ENCODE measurements at places on chromosomes 1 and 21.

DNA sequence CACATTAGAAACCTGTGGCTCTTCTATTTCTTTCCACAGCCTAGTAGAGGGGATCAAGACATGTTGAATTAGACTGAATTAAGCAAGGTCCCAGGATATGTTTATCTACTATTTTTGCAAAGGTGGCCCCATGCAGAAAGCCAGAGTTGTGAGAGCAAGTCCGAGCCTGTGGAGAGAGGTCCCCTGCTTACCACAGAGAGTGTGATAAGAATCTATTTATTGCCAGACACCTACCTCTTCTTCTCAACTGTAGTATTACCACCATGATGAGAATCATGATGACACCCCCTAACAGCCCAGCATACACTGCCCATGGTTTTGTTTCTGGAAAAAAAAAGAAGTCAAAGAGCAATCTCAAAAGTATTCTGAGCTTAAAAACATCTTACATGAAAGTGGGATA is 23.0 kb downstream of the SLAMF1 start:
- no peak for DNase-seq

GRCh38 chr21:29640080-29640508 is 299.7 kb downstream of the GRIK1 start:
- DNase-seq: peak; percentile 70

DNA sequence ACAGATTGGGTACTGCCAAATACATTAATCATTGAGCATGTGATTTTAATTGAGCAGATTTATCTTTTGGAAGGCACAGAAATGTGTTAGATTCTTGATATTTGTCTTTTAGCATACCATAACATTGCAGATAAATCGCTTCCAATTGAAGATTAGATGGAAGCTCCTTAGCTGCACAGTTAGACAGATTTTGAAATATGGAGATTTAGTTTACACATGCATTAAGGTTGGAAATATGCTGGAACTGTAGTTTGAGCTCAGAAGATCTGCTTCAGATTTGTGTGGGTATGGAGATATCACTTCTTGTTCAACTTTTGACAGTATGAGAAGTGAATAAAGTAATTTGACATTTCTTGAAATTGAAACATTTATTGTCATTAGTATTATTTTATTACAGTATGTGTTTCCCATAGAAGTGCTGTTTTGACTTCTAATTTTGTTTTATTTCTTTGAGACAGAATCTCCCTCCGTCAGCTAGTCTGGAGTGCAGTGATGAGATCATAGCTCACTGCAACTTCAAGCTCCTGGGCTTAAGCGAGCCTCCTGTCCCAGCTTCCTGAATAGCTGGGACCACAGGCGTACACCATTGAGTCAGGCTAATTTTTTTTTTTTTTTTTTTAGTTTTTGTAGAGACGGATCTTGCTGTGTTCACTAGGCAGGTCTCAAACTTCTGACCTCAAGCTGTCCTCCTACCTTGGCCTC is 29.1 kb downstream of the THRAP3 start:
- no peak for DNase-seq

DNA sequence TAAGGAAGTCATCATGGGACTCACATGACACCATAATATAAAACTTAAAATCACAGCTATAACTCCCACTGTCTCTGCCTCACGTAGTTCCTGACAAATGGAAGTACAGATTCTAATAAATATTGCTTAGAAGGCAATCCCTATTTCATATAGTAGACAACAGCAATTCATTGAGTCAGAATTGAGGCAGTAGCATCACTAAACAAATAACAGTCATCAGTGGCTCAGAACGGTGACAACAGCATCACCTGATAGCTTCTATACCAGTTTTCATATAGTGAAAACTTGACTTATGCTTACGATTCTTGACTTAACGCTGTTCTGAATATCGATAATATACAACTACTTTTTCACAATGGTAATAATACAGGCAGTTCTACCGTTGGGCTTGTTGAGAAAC is 12.0 kb downstream of the TARBP1 start:
- no peak for DNase-seq

DNA sequence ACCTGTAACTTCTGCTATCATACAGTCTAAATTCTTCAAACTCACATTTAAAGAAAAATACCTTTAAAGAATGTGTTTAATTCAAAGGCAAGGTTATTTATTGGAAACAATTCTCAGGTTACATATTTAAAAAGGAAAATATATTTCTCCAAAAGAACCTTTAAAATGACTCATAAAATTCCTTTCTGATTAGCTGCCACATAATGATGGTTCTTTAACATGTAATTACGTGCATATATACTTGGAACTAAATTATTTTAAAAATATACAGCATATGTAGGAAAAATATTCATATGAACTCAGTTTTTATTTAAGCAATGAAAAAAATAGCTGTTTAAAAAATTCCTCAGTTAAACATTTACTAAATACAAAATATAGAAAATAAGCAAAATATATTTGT is 173.6 kb downstream of the COP1 start:
- DNase-seq: no peak

DNA sequence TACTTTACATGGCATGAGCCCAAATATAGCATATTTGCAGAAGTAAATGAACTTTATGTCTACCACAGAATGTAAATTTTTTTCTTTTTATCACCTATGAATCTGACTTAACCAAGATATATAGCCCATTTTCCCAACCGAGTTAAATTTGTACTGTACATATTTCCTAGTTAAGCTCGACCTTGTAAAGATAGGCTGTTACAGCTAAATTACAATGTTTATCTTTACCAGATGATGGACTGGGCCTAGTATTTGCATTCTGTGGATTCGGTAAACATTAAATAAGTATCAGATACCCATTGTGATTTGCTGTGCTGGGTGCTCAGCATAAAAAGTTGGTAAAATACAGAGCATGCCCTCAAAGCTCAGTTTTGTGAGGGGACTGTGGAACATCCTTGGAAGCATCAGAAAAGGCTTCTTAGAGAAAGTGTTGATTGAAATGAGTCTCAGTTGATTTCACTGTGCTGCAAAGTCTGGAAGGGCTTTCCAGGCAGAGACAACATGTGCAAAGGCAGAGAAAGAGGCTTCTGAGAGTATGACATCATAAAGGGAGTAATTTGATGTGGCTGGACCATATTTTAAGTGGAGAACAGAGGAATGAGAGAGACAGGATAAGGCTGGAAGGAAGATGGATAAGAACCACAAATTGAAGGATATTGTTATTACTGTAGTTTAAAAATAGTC is 27.4 kb downstream of the MORC3 start:
- DNase-seq: no peak

- peak; percentile 58 for DNase-seq
Observed at GRCh38 chr1:47436304-47436978, 1.4 kb upstream of the FOXD2 start.

DNA sequence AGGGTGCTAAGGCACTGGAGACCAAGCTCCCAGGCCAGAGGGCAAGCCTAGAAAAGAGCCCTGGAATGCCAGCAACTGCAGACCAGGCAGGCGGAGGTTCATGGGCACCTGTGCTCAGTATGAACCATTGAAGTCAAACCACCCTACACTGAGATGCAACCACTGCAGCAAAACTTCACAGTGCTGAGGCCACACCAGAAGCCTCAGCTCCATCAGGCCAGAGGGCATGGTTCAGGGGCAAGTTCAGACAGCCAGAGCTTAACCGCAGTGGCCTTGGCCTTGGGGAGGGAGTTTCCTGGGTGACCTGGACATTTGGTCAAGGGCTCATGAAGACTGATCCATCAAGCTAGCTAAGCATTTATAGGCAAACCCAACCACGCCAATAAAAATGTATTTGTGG is 7.1 kb downstream of the RCC2 start:
- DNase-seq: no peak

GRCh38 chr1:27523337-27524020 is 33.5 kb upstream of the WASF2 start:
- peak; percentile 46 for DNase-seq

DNA sequence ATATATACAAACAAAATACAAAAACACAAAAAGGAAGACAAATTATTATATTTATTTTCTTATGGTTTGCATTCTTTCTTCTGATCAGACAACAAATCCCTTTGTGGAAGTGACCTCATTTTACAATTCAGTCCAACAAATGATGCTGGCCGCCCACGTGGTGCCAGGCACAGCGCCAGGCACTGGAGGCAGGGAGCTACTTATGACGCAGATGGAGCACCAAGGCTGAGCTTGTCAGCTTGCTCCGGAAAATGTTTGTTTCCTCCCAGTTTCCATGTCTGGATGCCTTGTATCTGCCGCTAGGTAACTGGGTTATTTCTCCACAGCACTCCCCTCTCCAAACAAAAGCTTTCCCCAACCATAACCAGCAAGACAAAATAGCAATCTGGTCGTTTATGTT is 30.7 kb upstream of the CD34 start:
- DNase-seq: peak; percentile 88

GRCh38 chr1:206524739-206525364 is 17.5 kb downstream of the RASSF5 start:
- DNase-seq: no peak

DNA sequence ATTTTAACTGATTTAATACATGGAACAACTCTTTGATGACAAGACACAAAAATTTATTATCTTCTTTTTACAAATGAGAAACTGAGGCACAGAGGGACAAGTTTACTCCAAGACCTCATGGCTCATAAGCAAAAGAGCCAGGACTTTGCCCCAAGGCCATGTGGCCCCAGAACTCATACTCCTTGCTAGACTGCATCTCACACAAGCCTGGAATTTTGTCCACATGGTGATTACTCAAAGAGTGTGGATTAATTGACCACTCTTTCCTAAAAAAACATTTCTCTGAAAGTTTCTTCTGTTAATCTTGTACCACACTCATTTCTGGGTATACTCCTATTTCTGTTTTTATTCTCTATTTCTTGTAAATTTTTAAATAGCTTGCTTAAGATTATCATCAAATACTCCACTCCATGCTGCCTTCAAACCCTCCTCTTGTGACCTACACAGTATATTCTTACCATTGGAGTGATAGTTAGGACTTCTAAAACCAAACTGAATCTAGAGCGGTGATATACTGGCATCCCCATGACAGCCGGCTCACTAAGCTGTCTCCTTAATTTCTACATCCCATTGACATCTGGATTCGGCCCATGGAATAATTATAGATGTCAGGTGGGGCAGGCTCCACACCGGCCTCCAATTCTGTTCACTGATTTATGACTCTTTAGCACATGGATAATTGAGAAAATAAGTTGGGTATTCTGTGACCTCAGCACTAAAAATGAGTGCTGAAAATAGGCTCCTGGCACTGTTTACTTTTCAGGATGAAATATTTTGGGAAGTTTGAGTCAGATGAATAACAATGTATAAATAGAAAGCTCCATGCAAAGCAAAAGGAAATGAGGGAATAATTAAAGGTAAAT is 16.1 kb downstream of the RGS4 start:
- DNase-seq: no peak

DNA sequence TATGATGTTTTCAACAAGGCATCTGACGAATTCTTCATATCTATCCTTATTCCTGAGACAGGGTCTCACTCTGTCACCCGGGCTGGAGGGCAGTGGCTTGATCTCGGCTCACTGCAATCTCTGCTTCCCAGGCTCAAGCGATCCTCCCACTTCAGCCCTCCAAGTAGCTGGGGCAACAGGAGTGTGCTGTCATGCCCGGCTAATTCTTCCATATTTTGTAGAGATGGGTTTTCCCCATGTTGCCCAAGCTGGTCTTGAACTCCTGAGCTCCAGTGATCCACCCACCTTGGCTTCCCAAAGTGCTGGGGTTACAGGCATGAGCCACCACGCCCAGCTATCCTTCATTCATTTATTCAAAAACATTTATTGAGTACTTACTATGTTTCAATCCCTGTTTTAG is 8.0 kb downstream of the YY1AP1 start:
- DNase-seq: no peak

GRCh38 chr1:80363689-80364475 is 1357.4 kb upstream of the ADGRL4 start:
- no peak for DNase-seq

GRCh38 chr1:19505693-19506457 is 20.5 kb upstream of the CAPZB start:
- no peak for DNase-seq

DNA sequence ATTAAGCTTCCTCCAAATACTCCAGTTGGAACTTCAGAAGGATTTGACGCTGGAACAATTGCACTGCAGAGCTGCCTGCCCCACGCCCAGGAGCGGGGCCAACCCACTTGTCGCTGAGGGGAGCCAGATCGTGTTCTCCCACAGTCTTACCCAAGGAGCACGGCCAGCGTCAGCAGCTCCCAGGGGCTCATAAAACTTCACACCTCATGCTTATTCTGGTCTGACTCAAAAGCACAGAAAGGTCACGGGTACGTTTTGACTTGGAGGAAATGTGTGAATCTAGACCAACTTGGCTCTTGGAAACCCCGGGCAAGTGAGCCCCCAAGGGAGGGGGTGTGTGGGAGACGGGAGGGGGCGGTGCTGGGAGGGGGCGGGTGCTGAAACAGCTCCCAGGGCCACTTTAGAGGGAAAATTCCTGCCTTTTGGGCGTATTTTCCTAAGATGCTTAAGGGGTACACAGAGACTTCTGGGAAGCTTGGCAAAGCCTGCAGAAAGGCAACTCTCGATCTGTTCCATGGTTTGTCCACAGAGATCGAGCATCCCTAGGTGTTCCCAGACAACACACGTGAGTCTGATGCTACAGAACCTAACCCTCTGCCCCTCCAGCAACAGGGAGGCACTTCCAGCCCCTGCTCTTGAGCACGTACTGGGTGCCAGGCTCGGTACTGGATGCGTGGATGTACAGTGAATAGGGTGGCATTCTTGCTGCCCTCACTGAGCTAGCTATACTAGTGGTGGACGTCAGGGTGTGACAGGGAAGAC is 98.9 kb downstream of the DHRS3 start:
- no peak for DNase-seq

DNA sequence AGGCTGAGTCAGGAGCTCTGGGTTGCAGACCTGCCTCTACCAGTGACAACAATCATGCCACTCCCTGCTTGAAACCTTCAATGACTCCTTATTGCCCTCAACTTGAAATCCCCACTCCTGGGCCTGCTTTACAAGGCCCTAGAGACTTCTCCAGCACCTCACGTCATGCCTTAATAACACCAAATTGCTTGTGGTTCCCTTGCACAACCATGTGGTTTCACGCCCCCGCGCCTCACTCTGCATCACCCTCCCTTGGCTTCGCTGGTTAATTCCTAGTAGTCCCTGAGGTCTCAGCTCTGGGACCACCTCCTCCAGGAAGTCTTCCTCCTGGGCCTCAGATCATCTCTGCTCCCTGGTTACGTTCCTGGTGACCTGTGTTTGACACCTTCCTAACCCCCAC is 33.0 kb downstream of the EPHA2 start:
- DNase-seq: no peak

GRCh38 chr1:183306317-183307042 is 111.7 kb downstream of the NMNAT2 start:
- DNase-seq: no peak

GRCh38 chr1:218850367-218850766 is 323.3 kb upstream of the LYPLAL1 start:
- no peak for DNase-seq

GRCh38 chr1:200310824-200311223 is 99.0 kb downstream of the ZNF281 start:
- no peak for DNase-seq

DNA sequence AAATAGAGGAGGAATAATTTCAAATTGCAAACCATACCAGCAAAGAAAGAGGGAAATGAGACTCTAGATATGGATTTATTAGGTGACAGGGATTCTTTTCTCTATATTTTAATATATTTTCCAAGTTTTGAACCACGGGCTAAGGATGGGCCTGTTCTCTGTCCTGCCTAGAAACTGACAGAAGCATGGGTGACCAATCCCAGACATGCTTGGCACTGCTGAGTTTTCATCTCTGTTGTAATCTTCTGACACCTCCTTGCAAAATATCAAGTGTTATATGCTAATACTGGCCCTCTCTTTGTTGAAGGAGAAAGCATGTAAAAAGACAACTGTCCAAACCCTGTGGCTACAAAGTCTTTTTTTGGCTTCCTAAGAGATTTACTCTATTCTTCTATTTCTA is 774 bp upstream of the ANGPTL7 start:
- DNase-seq: no peak

Measured in cerebellar cortex (tissue), 1 donor.